ENCODE measurements at places on chromosomes 6 and 20.

GRCh38 chr6:27532820-27533538 lies 60.1 kb upstream of the ZNF184 start:
- no peaks in the 10 kb centered on the region for H3K36me3 ChIP-seq
- no peak overlapping the region for H3K4me3 ChIP-seq
- peaks cover 5% of the 10 kb centered on the region for H3K27me3 ChIP-seq
- H3K4me1 ChIP-seq = no peaks in the 10 kb centered on the region
- no peak for DNase-seq
- no peak overlapping the region for H3K27ac ChIP-seq

DNA sequence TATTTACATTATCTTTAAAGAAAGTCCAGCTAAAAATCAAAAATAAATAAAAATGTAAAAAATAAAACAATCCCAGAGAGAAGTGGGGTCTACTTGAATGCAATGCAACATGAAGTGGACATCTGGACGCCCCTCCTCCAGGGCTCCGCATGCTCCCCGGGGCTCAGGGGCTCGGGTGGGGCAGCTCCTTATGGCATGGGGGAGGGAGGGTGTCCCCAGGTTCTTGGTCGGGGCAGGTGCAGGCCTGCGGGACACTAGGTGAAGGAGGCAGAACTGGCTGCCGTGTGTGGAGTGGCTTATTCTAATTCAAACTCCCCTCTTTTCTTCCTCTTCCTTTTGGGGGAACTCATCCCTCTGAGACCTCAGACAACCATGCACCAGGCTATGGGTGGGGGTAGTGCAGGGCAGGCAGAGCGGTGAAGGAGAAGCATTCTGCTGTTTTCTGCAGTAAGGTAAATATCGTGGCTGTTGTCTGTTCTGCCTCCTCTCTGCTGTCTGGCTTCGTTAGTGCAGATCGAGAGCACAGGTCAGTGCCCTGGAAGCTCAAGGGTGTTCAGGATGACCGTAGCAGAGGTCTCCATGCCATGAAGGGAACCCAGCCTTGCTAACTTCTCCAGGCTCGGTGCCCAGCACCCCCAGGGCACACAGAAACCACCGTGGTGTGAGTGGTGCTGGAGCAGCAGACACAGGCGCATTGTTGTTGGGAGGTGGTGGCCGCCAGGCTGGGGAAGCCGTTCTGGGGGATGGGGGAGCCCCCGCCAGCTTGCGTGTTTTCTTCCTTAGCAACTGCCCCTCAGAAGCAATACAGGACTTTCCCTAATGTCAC lies 82.6 kb downstream of the TTLL2 start:
- H3K36me3 ChIP-seq = no peaks in the 10 kb centered on the region
- H3K4me1 ChIP-seq = no peaks in the 10 kb centered on the region
- no peak overlapping the region for H3K27ac ChIP-seq

- DNase-seq = no peak
- H3K4me1 ChIP-seq = peaks cover 11% of the 10 kb centered on the region
- peaks cover 6% of the 10 kb centered on the region for H3K36me3 ChIP-seq
- H3K27me3 ChIP-seq = no peaks in the 10 kb centered on the region
- no peak overlapping the region for H3K27ac ChIP-seq
- H3K4me3 ChIP-seq = no peak overlapping the region
These were observed 21.1 kb upstream of the FBXO9 start for GRCh38 chr6:53044071-53044470.

DNA sequence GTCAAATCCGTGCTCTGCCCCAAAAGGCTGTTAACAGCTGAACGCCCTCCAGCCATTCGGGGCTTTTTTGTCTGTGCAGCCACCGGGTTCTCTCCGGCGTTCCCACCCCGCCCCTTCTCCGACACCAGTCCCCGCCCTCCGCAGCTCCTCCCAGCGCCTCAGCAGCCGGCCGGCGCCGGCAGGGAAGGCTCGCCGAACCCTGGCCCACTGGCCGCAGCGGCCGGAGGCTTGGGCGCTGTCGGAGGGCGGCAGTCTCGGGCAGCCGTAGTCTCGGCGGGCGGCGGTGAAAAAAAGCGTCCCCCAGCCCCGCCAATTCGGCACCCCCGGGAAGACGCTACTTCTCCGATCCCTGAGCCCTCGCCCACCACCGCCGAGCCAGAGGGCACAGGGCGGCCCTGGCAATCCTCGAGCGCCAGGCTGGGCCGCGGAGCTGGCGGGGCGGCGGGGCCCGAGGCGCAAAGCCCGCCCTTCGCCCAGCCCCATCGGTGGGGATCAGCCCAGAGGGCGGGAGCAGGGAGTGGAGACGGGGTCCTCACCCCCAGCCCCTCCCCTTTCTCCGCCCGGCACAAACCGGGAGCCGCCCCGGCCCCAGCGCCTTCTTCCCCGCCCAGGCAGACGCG lies at the start of gene SESN1:
Gene SESN1 (minus strand): TSS at position 431 of the 620 bp plus-strand sequence. CDS start 773 bp downstream, outside the sequence.
- peaks cover 29% of the 10 kb centered on the region for H3K4me1 ChIP-seq
- H3K36me3 ChIP-seq = no peaks in the 10 kb centered on the region
- DNase-seq = peak; percentile 74

GRCh38 chr6:91667596-91667995 lies 1080.7 kb upstream of the MAP3K7 start:
- H3K4me1 ChIP-seq = no peaks in the 10 kb centered on the region
- no peak overlapping the region for H3K4me3 ChIP-seq
- no peak overlapping the region for H3K27ac ChIP-seq
- no peaks in the 10 kb centered on the region for H3K36me3 ChIP-seq

DNA sequence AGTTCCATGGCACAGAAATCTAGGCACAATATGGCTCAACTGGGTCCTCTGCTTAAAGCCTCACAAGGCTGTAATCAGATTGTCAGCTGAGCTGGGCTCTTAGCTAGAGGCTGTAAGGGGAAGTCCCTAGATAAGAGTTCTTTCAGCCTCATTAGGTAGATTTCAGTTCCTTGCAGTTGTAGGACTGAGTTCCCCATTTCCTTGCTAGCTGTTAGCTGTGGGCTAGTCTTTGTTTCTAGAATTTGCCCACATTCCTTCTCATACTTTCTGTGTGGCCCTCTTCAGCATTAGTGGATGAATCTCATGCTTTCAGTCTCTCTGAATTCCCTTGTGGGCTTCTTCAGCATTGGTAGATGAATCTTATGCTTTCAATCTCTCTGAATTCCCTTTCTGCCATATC lies 71.0 kb upstream of the MRAP2 start:
- DNase-seq = no peak
- H3K4me1 ChIP-seq = no peaks in the 10 kb centered on the region
- no peak overlapping the region for H3K27ac ChIP-seq
- H3K36me3 ChIP-seq = no peaks in the 10 kb centered on the region

DNA sequence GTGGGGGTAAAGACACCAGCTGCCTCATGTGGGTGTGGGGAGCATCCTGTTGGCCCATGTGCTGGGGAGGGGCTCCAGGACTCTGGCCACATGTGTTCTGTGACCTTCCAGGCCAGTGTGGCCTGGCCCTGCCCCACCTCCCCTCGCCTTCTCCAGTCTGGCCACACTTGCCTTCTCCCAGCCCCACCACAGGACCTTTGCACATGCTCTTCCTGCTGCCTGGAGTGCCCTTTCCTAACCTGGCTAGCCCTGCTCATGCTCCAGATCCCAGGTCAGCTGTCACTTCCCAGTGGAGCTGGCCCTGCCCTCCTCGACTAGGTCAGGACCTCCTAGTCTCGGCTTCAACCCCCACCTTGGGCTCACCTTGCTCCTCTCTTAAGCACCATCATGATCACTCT lies 183.8 kb downstream of the CDH4 start:
- no peaks in the 10 kb centered on the region for H3K27me3 ChIP-seq
- H3K27ac ChIP-seq = no peak overlapping the region
- no peaks in the 10 kb centered on the region for H3K36me3 ChIP-seq
- no peak for DNase-seq
- H3K4me3 ChIP-seq = no peak overlapping the region
- no peaks in the 10 kb centered on the region for H3K4me1 ChIP-seq

DNA sequence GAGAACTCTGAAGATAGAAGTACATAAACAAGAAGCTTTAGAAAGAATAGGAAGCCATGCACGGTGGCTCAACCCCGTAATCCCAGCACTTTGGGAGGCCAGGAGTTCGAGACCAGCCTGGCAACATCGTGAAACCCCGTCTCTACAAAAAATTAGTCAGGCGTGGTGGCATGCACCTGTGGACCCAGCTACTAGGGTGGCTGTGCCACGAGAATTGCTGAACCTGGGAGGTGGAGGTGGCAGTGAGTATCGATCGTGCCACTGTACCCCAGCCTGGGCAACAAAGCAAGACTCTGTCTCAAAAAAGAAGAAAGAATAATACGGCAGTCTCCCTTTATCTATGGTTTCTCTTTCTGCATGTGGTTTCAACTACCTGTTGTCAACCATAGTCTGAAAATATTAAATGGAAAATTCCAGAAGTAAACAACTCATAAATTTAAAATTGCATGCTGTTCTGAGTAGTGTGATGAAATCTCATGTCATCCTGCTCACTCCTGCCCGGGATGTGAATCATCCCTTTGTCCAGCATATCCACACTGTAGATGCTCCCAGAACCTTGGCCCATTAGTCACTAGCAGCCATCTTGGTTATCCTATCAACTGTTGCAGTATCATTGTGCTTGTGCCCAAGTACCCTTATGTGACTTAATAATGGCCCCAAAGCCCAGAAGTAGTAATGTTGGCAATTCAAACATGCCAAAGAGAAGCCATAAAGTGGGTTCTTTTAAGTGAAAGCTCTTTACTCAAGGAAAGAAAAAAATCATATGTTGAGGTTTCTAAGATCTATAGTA lies 22.1 kb downstream of the DEK start:
- no peak for DNase-seq
- H3K4me1 ChIP-seq = peaks cover 3% of the 10 kb centered on the region
- H3K36me3 ChIP-seq = no peaks in the 10 kb centered on the region
- H3K27ac ChIP-seq = no peak overlapping the region

- H3K36me3 ChIP-seq = peaks cover 9% of the 10 kb centered on the region
- H3K4me1 ChIP-seq = peaks cover 63% of the 10 kb centered on the region
- H3K4me3 ChIP-seq = peak overlapping the region; percentile 10
- H3K27me3 ChIP-seq = no peaks in the 10 kb centered on the region
These were observed 2.9 kb downstream of the FKBP1A start for GRCh38 chr20:1389703-1390580.

DNA sequence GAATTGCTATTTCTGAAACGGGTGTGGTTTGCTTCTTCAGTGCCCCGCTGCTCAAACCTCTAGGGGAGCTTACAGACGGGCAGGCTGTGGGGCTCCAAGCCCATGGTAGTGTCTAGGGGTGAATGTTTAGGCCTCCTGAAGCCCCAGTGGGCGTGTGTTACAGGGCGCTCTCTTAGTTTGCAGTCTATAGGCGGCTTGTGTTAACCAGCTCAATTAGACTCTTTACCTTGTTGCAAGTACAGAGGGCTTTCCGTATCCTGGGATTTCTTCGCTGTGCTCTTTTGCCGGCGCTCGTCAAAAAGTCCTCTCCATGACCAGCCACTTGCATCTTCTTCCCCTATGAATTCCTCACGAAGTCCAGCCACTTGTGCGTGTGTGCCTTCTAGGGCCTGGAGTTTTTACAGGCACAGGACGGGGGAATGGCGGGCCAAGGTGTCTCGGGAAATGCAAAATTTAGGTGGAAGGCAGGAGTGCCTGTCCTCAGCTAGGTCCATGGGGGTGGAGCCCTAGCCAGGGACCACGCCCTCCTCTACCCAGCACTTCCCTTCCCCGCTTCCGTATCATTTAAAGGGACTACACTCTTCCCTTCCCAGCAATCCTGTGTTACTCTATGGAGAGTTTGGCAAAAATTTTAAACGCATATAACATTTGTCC lies 94.5 kb downstream of the HTR1B start:
- no peak for DNase-seq
- H3K4me1 ChIP-seq = no peaks in the 10 kb centered on the region
- no peak overlapping the region for H3K27ac ChIP-seq
- H3K36me3 ChIP-seq = no peaks in the 10 kb centered on the region
- no peak overlapping the region for H3K4me3 ChIP-seq

GRCh38 chr20:44098657-44099056 lies 88.3 kb downstream of the JPH2 start:
- H3K36me3 ChIP-seq = no peaks in the 10 kb centered on the region
- no peak overlapping the region for H3K4me3 ChIP-seq
- no peaks in the 10 kb centered on the region for H3K4me1 ChIP-seq
- H3K27me3 ChIP-seq = peaks cover 4% of the 10 kb centered on the region
- DNase-seq = no peak

DNA sequence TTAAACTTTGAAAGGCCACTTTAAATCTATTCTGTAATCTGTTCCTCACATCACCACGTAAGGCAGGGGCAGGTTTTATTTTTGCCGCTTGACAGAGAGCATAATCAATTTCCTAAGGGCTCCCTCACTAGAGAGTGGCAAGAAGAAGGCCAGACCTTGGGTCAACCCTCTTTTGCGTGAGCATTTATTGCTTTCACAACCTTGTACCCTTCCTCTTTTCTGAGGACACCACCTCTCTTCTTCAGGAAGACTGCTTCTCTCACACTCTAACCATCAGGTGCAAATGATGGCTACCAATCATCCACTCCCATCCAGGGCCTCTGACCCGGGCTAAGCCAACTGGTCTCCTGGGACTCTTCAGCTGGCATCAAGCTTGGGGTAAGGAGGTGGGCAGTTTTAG lies 25.2 kb upstream of the QKI start:
- no peaks in the 10 kb centered on the region for H3K4me1 ChIP-seq
- no peaks in the 10 kb centered on the region for H3K36me3 ChIP-seq
- H3K4me3 ChIP-seq = no peak overlapping the region
- no peak overlapping the region for H3K27ac ChIP-seq
- H3K27me3 ChIP-seq = no peaks in the 10 kb centered on the region

GRCh38 chr6:21067521-21067920 lies 526.0 kb upstream of the SOX4 start:
- no peak for DNase-seq
- no peak overlapping the region for H3K4me3 ChIP-seq
- H3K27me3 ChIP-seq = no peaks in the 10 kb centered on the region
- H3K4me1 ChIP-seq = no peaks in the 10 kb centered on the region
- H3K36me3 ChIP-seq = no peaks in the 10 kb centered on the region

DNA sequence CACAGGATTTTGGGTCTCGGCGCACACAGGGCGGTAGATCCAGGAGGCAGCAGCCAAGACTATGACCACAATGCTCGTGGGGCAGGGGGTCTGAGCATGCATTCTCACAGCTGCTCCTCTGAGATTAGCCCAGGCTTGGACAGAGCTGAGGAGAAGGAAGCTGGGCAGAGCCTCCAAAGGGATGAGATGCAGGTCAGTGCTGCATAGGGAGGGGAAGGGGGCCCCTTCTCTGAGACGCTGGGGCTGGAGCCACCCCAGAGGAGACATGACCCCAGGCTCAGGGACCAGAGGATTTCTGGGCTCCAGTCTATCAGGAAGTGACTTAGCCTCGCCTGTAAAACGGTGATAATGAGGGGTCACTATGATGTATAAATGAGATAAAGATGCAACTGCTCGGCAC lies 93.9 kb downstream of the BFSP1 start:
- no peaks in the 10 kb centered on the region for H3K36me3 ChIP-seq
- no peak for DNase-seq
- H3K27me3 ChIP-seq = no peaks in the 10 kb centered on the region
- no peaks in the 10 kb centered on the region for H3K4me1 ChIP-seq
- H3K4me3 ChIP-seq = no peak overlapping the region
- no peak overlapping the region for H3K27ac ChIP-seq

- H3K27me3 ChIP-seq = no peaks in the 10 kb centered on the region
- no peak overlapping the region for H3K4me3 ChIP-seq
- peaks cover 6% of the 10 kb centered on the region for H3K36me3 ChIP-seq
- no peak overlapping the region for H3K27ac ChIP-seq
- peak; percentile 1 for DNase-seq
These were observed 56.6 kb downstream of the SNX14 start for GRCh38 chr6:85537055-85537494.

Data from naive thymus-derived CD4-positive, alpha-beta T cell (primary cell).